NCI-H2081 treated with DMSO at 0.1 percent for 48 hours (cell line): ENCODE measurements at places on chromosomes 3 and 15.

DNA sequence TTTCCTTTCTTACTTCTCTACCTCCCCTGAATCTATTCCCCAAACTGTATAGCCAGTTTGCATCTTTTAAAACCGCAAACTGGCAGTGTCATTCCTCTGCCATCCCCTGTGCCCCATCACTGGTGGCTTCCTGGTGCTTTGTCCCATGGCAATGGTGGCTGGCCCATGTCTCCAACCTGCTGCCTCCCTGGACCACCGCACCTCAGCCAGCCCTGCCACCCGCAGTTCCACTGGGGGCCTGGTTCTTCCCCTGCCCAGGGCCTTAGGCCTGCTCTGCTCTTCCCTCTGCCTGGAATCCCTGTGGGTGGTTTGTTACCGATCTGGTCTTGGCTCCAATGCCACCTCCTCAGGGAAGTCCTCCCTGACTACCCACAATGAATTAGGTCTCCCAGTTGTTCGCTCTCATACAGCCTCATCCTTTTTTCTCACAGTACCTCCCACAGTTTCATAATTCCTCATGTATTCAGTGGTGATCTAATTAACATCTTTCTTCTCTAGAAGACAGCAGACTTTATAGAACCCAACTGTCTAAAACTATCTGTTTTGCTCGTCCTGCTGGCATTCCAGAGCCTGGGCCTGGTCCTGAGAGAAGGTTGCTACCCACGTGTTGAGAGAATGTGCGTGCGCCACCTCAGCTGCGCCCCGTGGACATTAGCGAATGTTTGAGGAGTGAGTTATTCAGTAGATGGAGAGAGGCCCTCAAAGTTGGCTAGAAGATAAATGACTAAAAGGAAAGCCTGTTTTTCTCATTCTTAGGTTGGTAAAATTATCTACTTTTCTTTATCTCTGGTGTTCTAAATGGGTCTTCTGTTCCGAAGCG is 130.1 kb downstream of the DNAJB8 start:
- DNase-seq: no peak

DNA sequence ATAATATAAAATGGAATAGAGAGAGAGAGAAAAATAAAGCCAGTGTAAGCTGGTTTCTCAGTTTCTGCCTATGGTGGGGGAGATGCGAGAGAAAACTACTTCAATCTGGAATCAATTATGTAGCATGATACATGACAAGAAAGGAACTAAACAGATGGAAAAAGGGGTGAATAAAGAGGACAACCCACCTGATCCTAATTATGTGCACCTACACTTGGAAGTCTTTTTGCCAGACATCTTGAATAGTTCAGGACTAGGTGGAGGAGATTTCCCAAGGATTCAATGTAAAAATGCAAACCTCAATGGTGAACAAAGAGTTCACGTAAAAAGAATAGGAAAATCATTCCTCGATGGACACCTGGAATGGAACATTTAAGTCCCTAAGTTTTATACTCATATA is 524.4 kb upstream of the RGMA start:
- DNase-seq: no peak

DNA sequence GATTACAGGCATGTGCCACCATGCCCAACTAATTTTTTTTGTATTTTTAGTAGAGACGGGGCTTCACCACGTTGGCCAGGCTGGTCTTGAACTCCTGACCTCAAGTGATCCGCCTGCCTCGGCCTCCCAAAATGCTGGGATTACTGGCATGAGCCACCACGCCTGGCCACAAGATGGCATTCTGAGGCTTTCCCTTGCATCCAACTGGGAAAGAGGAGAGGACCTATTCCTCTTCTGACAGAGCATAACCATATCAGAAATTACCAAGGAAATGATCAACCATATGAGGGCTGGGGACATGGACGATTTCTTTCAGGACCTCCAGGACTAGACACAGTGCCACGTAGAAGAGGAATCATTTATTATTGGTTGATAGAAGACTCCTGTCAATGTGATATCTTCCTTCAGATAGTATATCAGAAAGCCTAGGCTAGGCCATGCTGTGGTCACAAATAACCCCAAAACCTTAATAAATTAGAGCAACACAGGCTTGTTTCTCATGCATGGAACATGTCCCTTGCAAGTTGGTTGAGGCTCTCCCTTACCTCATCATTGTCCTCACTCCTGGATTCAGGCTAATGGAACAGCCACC is 372.3 kb upstream of the IL12A start:
- DNase-seq: no peak

GRCh38 chr15:43487271-43487895 is 5.6 kb downstream of the TP53BP1 start:
- DNase-seq: no peak

DNA sequence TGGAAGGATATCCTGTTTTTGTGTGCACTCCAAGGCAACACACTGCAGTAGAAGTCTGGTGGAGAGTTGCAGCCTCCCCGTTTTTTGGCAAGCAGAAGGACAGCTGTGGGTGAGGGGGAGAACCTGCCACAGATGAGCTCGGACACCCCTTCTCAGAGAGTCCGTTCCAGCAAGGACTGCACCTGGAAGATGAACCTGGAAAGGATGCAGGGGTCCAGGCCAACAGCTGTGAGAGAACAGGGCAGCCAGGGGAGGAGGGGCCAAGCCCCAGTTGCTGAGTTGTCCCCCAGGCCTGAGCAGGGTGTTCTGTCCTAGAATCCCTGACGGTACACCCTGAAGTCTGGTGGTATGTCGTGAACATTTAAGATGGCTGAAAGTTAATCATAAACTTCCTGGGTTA is 30.2 kb downstream of the ZXDC start:
- DNase-seq: no peak

DNA sequence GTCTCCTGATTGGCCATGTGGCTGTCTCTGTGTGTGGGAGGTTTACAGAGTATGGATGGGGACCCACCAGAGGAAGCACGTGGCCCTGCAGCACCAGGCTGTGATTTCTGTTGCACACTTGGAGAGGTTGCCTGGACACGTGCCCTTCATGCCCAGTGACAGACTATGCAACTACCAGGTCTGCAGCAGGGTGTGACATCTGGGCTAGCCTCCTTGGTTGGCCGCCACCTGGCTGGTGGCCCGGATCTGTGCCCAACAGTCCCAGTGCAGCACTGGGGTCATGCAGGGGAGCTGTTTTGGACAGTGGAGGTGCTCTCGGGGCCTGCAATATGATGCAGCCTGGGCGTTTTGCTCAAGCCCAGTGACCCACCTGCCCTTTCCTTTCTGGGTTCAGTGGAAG is 212.5 kb downstream of the UBE3A start:
- no peak for DNase-seq

DNA sequence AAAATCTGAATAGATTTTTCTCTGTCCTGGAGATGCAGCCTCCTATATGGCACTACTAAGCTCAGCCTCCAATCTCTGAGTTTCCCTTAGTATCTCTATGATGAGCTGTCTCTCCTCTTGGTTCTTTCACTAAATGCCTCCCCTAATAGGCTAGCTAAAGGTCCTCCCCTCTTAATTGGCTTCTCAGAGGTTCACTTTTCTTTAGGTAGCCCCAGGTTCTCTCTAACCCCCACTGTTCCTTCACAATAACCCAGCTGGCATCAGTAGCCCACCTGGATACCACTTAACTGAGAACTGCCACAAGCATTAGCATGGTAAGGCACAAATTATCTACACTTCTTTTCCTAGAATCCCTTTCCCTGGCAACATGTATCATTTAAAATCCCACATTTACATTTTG is 523.2 kb downstream of the IGSF11 start:
- no peak for DNase-seq

DNA sequence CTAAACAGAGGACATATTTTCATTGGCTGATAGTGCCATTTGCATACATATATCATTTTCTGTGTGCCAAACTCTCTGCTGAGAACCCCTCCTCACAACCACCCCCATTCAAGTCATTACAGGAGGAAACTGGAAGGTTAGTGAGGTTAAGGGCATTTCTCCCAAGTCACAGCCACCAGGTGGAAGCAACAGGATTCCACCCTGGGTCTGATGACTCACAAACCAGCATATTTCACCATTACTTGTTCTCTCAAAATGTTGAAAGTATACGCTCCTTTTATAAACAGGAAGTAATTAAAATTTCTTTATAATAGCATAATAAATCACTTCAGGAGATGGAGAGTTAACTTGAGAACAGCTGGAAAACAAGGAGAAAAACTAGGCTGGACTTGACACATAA is 398.6 kb upstream of the WNT5A start:
- no peak for DNase-seq

- DNase-seq: no peak
Observed at GRCh38 chr3:52710512-52710911, 4.6 kb downstream of the SPCS1 start.

- peak; percentile 45 for DNase-seq
Observed at GRCh38 chr3:150721285-150722130, 17.8 kb upstream of the ERICH6 start.

GRCh38 chr15:63456258-63456657 is 48.1 kb upstream of the USP3 start:
- no peak for DNase-seq

- DNase-seq: no peak
Observed at GRCh38 chr15:40796041-40796440, 10.8 kb upstream of the ZFYVE19 start.

GRCh38 chr15:93238641-93239040 is 149.6 kb upstream of the RGMA start:
- no peak for DNase-seq

DNA sequence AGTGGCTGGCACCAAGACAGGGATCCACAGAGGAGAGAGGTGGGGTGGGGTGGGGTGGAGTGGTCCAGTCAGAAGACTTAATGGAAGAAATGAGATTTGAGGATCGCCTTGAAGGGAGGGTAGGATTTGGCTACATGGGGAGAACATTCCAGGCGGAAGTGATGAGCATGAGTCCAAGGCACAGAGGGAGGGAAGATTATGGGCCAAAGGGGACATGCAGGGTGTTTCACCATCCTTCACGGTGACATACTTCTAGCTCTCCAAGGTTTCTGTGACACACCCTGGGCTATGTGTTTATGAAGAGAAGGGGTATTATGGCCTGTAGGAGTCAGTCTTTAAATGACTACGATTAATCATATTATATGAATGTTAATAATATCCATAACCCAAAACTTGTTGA is 7.7 kb upstream of the FBN1 start:
- DNase-seq: no peak

DNA sequence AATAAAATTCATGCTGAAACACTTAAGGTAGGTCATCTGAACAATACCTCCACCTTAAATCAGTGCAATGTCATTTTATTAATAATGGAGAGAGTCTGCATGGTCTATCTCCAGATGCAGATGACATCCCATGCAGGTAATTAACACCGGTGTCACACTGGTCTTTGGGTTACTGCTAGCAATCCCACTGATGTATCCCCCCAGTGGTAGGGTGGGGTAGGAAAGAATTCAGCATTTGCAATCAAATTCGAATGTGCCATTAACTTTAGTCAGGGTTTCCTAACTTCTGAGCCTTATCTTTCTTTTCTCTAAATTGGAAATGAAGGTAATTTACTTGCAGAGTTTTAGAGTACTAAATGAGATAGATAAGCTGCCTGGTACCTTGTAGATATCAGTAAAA is 44.4 kb downstream of the KIF15 start:
- no peak for DNase-seq

DNA sequence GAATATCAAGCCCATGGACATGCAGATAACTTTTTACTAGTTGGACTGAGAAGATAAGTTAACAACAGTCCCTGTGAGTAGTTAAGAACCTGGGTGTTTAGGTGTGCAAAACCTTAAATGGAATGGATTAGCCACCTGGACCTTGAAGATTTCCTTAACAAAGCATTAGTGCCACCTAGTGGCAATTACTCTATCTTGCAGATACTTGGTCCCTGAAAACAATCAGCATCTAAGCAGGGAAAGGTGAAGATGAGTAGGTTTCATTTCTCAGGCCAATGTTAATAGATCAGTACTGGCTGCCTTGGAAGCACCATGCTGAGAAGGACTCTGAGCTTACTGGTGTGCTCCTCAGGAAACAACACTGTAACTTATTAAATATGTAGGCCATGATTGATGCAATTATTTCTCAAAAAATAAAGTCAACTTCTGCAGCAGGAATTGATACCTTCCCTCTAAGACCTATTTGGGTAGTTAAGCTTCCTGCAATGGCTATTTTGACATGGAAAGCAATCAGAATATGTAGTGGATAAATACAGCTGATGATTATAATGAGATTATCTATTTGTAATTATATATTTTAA is 329.4 kb downstream of the TBC1D5 start:
- peak; percentile 49 for DNase-seq

DNA sequence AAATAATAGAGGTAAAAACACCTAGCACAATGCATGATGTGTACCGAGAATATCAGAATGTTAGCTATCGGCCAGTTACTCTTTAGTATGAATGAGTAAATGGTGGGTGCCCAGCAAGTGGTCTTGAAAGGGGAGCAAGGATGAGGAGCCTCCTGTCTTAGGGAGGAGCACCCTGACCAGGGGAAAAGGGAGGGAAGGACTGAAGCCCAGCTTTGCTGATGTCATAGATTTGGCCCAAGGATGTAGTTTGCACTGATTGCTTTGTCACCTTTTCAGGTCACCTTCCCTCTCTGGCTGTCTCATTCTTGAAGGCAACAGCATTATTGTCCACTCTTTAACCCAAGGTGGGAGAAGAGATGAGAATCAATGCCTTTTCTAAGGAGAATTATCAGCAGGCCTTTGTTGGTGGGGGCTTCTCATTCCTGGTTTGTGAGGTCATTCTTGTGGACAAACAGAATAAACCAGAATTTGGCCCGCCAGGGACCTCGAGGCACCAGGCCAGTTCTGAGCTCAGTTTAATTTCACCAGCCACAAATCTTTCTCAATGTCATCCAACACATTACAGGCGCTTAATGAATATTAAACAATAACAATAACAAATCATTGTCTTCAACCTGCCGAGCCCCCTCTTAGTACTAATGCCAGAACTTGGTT is 231.3 kb downstream of the VPS13C start:
- DNase-seq: no peak
